ENCODE measurements at places on chromosomes 7 and 10. TPM values are rescaled to one million over a fixed set of nuclear protein-coding genes. Genes with fewer than 3 reads are reported as not detected.

- no peak for DNase-seq
Observed at GRCh38 chr10:61964949-61965702, 63.6 kb downstream of the ARID5B start.

GRCh38 chr7:116021237-116021636, 9.3 kb downstream of the TFEC start:
- DNase-seq, result no peak

Gene DLX5
- polyA plus RNA-seq, result not detected

GRCh38 chr7:67453580-67454380, 457.1 kb downstream of the TYW1 start:
- no peak for DNase-seq

DNA sequence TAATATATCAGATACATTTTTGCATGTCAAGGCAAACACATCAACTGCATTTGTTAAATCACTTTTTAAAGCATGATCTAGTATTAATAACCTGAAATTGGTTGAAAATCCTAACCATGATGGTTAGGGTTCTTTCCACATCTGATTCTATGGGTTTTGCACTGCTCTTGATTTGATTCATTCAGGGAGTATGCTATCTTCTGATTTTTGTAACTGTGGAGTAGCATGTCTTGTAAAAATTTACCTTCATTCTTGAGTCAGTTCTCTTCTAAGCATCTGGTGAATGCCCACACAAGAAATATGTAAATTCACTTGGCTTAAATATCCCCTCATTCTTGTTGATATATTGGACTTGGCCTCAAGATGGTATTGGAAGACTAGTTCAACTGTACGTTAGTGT, 178.7 kb downstream of the KLF6 start:
- DNase-seq, result no peak

Gene SH2D4B
- not detected for polyA plus RNA-seq

DNA sequence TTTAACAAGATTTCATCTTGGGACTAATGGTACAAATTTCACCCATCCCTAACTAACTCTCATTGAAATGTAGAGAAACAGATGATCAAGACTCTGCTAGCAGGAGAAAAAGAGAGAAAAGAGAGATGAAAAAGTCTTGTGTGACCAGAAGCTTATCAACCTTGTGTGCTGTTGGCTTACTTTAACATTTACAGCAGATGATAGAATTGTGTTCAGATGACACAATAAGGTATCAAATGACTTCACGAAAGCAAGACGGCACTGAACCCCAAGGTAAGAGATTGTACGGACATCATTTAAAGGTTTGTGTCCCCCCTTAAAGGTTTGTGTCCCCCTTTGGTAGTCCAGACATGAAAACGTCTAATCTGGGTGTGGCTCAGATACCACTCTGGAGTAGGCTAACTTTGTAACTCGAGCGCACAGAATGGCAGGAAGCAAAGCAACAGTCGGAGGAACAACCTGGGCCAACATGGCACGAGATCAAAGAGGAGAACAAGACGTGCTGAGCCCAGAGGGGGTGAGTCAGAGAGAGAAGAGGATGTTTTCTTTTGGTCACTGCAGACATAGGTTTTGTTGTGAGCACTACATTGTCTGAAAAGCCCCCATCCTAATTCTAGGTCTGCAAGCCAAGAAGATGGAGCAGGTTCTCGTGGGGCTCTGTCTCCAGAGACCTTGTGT, 10.4 kb upstream of the LMBR1 start:
- DNase-seq, result no peak

Data from naive thymus-derived CD4-positive, alpha-beta T cell (primary cell).